Activated T-cell treated with anti-CD3 and anti-CD28 coated beads for 48 hours (primary cell): ENCODE measurements at places on chromosomes 6 and 20.

- DNase-seq: no peak
Observed at GRCh38 chr6:51855310-51856082, 231.9 kb downstream of the PKHD1 start.

GRCh38 chr6:4057036-4057435 is 21.9 kb downstream of the FAM217A start:
- no peak for DNase-seq

DNA sequence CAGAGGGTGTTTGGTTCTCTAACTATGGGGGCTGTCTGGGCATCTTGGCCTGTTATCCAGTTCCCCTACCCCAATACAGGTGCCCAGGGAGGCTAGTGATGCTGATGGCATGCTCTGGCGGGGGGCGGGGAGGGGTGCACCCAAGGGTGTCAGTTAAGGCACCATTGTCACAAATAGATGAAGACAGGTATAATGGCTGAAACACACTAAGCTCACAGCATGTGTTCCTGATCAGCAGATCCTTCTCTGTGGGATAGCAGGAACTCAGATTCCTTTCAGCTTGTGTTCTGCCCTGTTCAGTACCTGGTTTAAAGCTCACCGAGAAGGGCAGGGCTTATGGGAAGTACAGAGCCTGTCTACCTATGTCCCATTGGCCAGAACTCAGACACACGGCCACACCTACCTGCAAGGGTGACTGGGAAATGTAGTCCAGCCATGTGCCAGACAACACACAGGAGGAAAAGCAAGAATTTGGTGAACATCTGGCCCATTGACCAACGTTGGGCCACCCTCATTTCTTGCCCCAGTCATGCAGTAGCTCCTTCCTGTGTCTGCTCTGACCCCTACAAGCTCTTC is 3.4 kb upstream of the RSPO4 start:
- no peak for DNase-seq

- no peak for DNase-seq
Observed at GRCh38 chr6:37141281-37142049, 28.5 kb upstream of the PIM1 start.

DNA sequence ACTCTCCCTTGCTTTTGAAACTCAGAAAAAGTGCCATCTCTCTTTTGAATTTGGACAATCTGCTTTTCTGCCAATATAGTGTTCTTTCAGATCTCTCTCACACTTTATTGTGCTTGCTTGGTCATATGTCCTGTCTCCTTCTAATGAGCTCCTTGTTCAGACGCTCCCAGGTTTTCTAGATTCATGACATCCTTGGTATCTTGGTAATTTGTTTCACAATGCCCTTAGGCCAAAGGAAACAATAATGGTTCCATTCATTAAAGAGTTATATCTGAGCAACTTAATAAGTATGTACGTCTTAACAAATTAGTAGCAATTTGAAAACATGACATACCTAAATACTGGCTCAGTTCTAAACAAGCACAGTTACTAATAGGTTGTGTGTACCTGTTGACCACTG is 293.4 kb upstream of the SPTLC3 start:
- no peak for DNase-seq

DNA sequence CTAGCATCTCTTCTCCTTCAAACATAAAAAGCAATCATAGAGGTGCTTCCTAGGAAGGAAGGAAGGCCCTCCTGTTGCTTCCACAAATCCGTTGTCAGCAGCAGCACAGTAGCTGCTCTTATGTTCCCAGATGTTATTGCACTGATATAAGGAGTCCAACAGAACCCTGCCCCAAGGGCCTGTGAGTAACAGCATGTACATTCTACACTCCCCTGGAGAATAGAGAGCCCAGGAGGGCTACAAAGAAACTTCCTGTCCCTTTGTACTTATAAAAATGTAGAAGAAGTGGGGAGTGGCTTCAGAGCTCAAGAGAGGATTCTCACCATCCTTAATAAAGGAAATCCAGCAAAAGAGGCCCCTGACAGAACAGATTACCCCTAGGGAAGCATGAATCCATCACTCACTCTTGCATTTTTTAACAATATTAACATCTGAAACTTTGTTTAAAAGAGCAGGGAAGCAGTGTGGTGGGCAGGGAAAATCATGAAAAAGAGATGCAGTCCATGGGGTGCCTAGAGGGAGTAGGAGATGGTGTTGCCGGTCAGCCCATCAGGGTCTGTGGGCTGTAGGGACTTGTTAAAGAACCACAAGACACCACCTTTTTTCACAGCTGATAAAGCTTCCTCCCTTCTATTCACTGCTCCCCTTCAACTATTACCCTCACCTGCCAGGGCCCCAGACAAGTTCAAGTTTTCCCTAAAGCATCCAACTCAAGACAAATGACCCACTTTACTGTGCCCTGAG is 104.5 kb upstream of the ADGRF1 start:
- DNase-seq: no peak

DNA sequence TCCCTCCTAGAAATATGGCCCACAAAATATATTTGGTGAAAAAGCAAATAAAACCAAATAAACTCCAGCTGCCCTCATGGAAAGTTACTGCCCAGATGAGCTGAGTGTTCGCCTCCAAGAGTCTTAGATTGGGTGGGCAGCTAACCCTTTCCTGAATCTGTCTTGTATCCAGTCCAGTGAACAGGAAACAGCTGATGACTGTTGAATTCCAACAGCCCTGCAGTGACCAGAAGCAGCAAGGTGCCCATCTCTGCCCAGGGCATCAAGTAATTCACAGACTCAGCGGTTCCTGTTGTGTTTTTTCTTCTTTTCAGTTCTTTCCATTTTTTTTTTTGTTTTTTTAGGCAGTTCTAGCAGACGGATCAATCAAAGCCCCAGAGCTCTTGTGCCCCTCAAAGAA is 199.2 kb downstream of the UBE3D start:
- no peak for DNase-seq

- no peak for DNase-seq
Observed at GRCh38 chr6:168584249-168584648, 143.3 kb downstream of the SMOC2 start.

DNA sequence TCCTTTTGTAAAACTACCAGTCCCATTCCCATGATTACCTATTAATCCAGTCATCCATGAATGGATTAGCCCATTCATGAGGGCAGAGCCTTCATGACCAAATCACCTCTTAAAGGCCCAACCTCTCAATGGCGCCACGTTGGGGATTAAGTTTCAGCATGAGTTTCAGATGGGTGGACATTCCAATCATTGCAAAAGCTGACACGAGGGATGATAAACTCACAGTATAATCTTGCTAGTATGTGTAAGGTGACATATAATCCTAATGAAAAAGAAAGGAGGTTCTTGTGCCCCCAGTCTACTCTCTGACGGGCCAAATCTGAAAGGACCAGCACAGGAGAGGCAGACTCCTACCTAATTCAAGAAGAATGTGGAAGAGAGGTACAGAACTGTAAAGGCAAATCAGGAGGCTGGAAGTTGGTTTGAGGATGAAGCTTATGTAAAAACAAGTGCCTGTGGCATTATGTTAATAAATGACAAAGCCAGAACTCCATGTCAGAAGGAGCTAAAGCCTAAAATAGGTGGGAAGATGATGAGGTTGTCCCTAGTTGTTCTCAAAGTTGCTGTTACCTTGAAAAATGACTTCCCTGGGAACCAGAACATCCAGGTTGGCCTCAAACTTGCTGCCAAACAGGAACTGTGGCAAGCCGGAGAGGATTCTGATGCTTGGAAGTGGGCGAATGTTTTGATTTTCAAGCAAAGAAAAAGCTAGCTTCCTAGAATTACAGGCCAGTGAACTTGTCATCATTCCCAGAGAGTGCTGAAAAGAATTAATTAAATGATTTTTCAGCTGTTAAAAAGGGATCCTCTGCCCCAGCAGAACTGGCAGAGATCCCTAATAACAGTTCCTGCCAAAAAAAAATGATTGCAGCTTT is 106.5 kb upstream of the TIAM2 start:
- no peak for DNase-seq

DNA sequence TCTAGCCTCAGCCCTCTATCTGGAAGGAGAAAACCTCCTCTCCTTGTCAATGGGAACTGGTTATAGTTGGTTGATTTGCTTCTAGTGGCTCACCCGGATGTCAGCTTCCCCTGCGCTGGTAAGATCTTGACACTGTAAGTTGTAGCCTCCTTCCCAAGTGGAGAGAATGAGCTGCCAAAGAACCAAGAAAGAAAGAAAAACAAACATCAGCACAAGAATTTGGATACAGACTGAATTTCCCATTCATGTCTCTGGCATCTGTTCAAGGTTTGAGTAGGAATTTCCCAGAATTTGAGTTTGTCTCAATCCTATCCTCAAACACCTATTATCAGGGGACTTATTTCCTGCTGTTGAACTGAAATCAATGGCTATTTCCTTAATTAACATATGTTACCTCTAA is 44.1 kb downstream of the ELOVL2 start:
- no peak for DNase-seq
